ENCODE measurements at places on chromosomes 4 and X.

DNA sequence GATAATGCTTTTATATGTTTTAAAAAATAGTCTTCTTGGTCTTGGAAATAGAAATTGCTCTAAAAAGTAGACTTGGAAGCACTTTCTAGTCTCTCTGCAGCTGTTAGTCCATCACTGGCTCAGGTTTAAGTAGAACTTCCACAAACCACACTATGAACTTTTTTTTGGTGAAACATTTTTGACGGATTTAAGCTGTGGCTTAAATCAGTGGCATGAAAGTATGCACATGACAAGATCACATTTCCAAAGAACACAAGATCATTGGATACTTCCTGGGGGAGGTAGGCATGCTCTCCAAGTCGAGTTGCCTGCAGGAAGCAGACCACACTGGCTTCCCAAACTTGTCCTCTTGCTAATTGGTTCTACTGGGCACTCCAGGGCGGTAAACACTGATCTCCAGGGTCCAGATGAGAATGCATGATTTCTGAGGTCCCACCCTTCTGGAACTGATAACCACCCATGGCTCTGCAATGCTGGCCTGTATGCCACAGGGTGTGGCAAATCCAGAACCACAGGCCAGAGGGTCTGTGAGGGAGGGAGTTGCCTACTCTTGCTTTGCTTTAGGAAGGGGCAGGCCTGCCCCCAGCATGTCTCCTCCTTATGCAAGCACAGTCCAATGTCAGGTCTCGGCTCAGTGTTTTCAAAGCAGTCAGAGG lies 331.9 kb upstream of the SFRP2 start:
- DNase-seq, result no peak

- no peak for DNase-seq
Measured at GRCh38 chrX:153736871-153737441, 12.3 kb downstream of the ABCD1 start.

DNA sequence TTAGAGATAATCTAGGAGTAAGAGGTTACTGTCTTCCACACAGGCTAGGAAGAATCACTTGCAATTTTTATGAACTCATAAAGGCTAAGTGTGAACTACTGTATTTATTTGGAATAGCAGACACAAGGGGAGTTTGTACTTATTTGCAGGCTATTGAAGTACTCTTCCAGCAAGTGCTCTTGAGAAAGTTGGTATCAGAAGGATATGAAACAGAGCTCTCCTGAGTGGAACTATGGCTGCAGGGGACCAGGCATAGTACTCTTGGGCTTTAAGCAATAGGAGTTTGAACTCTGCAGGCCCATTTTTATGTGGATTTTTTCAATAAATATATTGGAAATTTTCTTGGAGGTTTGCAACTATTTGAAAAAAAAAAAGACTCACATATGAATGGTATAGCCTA lies 756.3 kb upstream of the ATOH1 start:
- DNase-seq, result no peak

- DNase-seq, result no peak
Measured at GRCh38 chrX:46727441-46727840, 31.5 kb downstream of the SLC9A7 start.

DNA sequence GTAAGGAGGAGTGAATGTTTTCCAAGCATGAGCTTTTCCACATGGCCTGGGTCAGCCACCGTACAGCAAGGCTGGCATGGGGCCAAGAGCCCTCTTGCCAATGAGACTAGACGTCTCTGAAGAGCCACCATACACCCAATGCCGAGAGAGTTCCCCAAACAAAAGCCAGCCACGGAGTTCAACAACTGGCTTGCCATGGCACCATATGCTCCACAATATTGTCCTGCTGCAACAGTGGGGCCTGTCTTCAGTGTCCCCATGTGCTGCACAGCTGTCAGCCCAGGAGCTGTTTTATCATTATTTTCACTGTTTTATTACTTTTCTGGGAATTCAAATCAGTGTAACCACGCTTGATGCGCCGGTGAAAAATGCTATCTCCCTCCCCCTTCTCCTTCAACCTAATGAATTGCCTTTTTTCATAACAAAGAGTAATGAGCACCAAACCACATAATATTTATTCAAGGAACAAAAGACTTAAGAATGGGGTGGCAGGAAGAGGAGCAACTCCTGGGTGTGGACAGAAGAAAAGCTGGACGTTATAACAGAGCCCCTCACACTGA lies 18.4 kb downstream of the MAML3 start:
- DNase-seq, result no peak

- DNase-seq, result no peak
Measured at GRCh38 chr4:182212211-182212761, 30.9 kb upstream of the TENM3 start.

DNA sequence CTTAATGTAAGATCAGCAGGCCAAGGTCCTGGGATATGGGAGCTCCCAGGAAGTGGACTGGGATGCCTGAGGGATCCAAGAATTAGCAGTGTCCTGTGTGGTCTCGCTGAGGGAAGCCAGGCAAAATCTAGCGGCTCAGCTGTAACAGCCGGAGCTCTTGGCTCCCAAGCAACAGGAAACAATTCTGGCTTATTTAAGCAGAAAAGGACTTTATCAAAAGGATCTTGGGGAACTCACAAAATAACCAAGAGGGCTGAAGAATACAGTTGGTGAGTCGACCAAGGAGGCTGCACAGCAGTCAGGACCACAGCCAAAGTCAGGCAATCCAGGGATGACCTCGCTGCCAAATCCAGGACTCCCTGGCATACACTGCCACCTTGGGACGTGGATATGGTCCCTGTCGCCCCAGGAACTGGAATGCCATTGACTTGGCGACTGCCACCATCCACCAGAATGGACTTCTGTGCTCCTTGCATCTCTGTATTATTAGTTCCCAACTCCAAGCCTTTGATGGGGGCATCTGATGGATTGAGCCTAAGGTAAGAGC lies 165.3 kb upstream of the BCOR start:
- DNase-seq, result no peak

- DNase-seq, result no peak
Measured at GRCh38 chr4:85741381-85741780, 266.4 kb downstream of the ARHGAP24 start.

- no peak for DNase-seq
Measured at GRCh38 chr4:164081801-164082200, 587.3 kb downstream of the TMA16 start.

GRCh38 chr4:54144661-54145171 lies 44.8 kb downstream of the GSX2 start:
- DNase-seq, result no peak

- no peak for DNase-seq
Measured at GRCh38 chr4:7612311-7612897, 177.7 kb upstream of the PSAPL1 start.

GRCh38 chrX:10129229-10129628 lies 27.5 kb upstream of the CLCN4 start:
- no peak for DNase-seq

DNA sequence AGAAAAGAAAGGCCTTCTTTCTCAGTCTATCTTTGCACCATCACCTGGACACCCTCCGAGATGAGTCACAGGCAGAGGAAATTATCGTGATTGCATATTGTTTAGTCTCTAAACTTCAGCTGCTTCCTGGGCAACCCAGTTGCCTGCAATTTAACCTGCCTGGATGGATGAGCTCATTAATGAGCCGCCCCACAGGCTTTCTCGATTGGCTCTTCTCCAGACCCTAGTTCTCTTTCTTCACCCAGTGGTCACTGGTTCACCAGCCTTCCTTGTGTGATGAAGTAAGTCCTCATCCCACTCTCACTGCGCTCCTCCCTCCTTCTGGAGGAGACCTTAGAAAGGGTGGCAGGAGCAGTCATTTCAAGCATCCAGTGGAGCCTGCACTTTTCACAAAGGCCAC lies 94.4 kb downstream of the SOWAHB start:
- DNase-seq, result no peak

All from stimulated activated CD8-positive, alpha-beta memory T cell treated with anti-CD3 and anti-CD28 coated beads, Interleukin-7, amount 100 ng/mL, for 4 hours (primary cell).